ENCODE measurements at places on chromosomes 3 and 15.

- DNase-seq = no peak
Observed at GRCh38 chr3:58441514-58442450, 8.2 kb upstream of the PDHB start.

- DNase-seq = no peak
Observed at GRCh38 chr3:157938154-157938779, 168.0 kb downstream of the SHOX2 start.

DNA sequence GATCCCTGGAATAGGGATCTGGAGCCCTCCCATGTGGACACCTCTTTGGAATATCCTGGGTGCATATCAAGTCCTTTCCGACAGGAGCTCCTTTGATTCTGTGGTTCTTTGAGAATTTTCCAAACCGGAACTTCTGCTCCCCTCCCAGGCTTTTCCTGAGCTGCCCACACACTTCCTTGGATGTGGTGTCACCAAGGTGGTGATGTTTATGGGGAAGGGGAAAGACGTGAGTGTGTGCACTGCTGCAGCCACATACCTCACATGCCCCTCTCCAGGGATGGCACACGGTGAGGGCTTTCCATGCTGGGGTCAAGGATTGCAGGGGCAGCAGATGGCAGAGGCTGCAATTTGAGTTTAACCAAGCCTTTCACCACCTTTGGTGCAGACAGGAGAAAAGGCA lies 27.9 kb upstream of the PSTPIP1 start:
- no peak for DNase-seq

- DNase-seq = no peak
Observed at GRCh38 chr15:45183511-45183910, 4.3 kb downstream of the SHF start.

GRCh38 chr3:146948186-146948585 lies 343.0 kb upstream of the PLSCR5 start:
- no peak for DNase-seq

GRCh38 chr3:183018421-183019192 lies 38.3 kb upstream of the DCUN1D1 start:
- no peak for DNase-seq

- no peak for DNase-seq
Observed at GRCh38 chr3:166265153-166265552, 427.9 kb upstream of the BCHE start.

DNA sequence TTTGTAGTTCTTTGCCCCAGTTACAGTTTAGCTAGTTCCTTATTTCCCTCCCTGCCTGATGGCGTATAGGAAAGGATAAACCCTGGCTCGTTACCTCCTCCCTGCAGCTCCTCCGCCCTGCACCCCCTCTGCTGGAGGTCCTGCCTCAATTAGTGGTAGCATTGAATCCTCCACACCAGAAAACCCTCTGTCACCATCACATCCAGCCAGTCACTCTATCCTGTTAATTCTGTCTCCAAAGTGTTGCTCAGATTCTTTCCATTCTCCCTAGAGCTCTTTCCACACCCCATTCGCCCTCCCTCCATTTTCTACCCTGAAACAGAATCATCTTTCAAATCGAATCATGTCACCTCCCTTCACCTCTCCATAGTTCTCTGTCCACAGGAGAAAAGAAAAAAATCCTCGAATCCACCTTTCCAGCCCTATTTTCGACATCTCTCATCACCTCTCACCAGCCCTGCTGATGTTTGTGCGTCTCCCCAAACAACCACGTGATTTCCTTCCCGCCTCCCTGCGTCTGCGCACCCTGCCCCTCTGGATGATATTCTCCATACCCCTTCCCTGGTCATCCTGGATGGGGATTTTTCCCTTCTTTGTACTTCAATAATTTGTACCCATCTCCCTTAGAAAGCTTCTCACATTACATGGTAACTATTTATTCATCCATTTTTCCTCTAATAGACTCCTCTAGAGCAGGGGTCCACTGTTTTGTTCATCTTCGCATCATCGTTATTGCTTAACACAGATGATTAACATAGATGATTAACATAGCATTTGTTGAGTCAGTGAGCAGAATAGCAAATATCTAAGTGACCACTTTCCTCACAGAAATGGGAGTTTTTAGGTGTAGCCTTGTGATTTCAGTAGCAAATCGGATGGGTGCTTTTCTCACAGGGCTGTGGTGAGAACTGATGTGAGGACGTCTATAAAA lies 37.1 kb downstream of the MAP3K13 start:
- DNase-seq = no peak

Data from stimulated activated CD8-positive, alpha-beta memory T cell treated with anti-CD3 and anti-CD28 coated beads, Interleukin-4, amount 100 ng/mL, for 4 hours (primary cell).